ENCODE measurements at places on chromosomes 2 and 18.

- DNase-seq: no peak
Measured at GRCh38 chr2:218021536-218022071, 18.8 kb upstream of the TNS1 start.

- no peak for DNase-seq
Measured at GRCh38 chr2:226693521-226693920, 106.1 kb downstream of the IRS1 start.

- no peak for DNase-seq
Measured at GRCh38 chr2:101147971-101148370, 3.2 kb downstream of the TBC1D8 start.

DNA sequence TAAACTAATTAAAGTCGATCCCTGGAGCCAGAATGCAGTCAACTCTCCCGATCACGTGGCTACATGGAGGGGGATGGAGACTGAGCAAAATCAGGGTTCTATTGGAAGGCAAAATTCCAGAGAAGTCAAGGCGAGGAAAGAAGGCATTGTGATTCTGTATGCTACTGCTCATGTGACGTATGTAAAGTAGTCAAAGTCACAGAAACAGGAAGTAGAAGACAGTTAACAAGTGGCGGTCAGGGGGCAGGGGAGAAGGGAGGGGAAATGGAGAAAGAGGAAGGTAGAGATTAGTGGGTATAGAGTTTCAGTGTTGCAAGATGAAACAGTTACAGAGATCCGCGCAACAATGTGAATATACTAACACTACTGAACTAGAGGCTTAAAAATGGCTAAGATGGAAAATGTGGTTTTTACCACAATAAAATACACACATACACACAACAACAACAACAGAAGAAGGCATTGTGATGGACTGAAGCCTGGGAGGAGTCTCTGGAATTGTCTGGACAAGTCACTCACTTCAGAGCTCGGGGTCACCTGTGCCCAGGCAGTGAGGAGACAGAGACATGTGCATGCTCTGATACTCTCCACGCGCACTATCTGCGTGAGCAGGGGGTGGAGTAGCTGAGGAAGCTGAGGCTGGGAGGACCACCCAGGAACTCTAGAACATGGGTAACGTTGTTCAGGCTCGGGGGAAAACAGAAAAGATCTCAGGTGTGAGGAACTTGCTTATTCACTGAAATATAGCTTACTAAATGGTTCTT lies 89.9 kb upstream of the CDCA7 start:
- no peak for DNase-seq

DNA sequence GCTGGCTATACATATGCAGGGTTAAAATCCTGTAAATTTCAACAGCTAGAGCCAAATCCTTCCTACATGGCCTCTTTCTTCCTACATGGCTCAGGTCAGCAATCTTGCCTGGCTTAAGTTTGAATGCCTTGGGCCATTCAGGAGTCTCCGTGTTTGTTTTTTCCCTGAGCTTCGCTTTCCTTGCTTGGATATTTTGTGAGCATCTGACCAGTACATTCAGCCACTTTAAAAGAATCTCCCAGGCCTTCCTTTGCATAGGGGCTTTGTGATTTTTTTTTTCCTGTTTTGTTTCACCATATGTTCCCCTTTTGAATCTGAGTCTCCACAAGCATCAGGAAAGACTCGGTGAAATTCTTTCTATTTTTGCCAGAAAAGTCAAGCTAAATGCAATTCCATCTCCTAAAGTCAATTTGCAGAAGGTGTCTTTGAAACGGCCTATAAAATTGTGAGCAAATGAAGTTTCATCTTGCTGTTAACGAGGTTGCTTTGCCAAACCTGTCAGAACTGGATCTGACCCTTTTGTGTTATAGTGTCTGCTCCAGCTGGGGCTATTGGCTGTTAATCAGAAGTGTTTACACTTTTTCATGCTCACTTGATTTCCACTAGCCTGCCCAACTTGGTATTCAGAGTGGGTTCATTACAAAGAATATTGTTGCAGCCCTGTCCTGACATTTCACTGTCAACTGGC lies 256.9 kb downstream of the DCC start:
- no peak for DNase-seq

DNA sequence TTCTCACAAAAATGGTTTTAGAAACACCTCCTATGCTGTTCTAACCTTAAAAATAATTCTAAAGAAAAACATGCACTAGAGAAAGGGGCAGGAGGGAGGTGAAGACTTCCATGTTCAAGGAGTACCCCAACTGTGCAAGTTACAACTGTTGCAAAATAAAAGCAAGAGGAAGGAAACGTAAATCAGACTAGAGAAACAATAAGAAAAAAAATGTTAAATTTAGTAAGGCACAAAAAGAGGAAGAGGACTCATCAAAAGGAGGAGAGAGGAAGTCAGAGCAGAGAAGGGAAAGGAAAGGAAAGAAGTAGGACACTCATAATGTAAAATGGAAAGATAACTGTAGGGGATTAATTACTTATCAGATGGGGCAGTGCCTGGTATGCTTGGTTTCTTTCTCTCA lies 34.1 kb downstream of the RAPH1 start:
- no peak for DNase-seq

GRCh38 chr18:32595832-32596231 lies 125.2 kb upstream of the GAREM1 start:
- DNase-seq: no peak

DNA sequence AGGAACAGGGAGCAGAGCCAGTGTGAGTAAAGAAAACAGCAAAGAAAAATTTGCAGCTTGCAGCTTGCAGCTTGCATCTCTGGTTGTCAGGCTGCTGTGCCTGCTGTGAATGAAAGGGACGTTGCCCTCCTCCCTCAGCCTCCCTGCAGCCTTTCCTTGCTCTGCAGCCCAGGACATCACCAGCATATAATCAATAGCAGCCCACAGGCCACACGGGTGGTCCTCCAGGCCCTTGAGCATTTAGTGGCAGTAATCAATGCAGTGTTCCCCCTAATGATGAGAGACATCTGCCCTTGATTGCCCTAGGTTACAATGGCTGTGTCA lies 122.2 kb upstream of the TACR1 start:
- DNase-seq: no peak

- no peak for DNase-seq
Measured at GRCh38 chr2:199055336-199055735, 402.4 kb downstream of the SATB2 start.

- DNase-seq: no peak
Measured at GRCh38 chr2:236363711-236364277, 99.6 kb upstream of the ASB18 start.

GRCh38 chr18:36012891-36013290 lies 40.4 kb downstream of the RMP24 start:
- DNase-seq: no peak

DNA sequence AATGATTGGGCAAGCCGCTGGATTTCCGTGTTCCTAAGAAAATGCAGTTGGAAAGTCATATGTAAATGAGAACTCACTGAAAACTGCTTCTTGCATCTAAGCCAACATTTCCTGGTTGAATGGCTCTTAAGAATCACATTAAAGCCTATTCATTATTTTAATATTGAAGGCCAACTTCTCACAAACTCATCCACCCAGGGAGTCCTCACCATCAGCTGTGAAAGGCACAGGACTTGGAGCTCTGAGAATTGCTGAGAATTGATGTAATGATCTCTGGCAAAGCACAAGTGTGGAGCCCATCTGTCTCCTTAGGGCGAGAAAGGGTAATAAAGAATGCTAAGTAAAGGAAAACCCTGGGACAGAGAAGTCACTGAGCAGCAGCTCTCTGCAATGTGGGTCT lies 55.9 kb upstream of the APCDD1 start:
- DNase-seq: no peak

DNA sequence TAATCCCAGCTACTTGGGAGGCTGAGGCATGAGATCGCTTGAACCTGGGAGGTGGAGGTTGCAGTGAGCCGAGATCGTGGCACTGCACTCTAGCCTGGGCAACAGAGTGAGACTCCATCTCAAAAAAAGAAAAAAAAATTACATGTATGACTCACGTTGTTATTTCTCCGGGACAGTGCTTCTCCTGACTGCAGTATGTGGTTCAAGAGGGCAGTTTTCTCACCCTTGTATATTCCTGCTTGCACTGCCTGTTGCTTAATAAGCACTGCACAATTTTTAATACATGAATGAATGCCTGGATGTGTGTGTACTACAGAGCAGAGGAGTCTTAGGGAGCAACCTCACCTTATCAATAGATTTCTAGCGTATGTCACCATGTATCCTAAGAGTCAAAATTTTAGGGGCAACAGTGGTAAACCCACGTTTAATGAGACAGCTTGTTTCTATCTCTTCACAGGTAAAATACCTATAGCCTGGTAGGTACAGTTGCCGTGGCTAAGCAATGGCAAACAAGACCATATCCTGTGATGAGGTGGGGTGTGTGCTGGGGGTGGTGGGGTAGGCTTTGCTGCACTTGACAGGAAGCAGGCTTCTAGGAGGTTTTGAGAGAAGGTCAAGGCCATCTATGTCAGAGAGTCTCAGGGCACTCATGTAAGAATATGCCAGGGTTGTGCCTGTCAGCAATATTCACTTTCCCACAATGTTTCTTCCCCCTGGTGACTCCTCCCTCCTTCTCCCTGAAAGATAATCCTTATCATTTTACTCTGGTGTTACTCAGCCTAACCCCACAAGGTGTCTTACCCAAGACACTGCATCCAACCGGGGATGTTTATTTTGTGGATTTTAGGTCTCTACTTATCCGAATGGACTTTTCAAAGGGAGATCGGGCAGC lies 36.9 kb upstream of the MEX3C start:
- DNase-seq: no peak

DNA sequence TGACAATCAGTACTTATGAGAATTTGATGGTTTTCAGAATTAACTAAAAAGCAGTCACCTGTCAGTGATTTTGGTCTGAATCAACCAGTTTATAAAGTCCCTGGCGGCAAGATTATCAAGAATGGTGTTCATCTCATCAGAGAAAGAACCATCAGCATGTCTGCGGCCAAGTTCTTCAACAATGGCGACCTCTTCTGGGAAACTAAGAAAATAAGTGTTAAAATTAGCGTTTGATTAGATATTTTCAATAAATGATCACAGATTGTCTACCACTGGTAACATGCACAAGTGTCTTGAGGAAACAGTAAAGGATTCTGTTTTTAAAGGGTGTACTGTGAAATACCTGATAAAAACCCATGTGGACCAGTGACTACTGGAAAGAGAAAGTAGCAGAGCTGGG lies 8.1 kb downstream of the GCG start:
- no peak for DNase-seq

- DNase-seq: no peak
Measured at GRCh38 chr2:170524828-170525565, 190.1 kb upstream of the SP5 start.

DNA sequence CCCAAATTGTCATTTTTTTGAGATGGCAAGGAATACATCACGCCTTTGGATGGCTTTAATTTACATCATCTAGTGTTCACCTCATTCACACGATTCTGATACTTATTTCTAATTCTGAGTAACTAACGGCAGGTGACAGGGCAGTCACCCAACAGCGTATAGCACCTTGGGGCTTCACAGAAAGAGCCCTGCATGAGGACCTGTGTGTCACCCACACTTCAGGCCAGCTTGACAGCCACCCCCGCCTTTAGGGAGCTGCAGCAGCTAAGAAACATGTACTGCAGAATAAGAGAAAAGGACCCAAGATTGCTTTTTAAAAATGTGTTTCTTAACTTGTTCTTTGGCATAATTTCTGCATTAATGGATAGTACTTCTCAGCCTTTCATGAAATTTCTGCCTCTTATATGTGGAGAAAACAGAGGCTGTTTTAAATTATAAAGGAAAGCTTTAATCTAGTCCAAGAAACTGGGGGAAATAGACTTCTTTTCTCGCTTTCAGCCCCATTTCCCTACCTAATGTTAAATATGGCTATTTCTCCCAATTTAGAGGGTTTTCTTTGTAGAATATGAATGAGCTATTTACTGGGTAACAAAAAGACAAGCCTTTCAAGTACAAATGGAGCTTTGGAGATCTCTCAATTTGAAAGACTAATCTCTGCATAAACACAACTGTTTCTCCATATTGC lies 245.1 kb downstream of the LDLRAD4 start:
- DNase-seq: no peak

- no peak for DNase-seq
Measured at GRCh38 chr2:11652553-11652952, 17.4 kb downstream of the NTSR2 start.

- no peak for DNase-seq
Measured at GRCh38 chr2:68412127-68412819, 47.2 kb downstream of the PLEK start.

DNA sequence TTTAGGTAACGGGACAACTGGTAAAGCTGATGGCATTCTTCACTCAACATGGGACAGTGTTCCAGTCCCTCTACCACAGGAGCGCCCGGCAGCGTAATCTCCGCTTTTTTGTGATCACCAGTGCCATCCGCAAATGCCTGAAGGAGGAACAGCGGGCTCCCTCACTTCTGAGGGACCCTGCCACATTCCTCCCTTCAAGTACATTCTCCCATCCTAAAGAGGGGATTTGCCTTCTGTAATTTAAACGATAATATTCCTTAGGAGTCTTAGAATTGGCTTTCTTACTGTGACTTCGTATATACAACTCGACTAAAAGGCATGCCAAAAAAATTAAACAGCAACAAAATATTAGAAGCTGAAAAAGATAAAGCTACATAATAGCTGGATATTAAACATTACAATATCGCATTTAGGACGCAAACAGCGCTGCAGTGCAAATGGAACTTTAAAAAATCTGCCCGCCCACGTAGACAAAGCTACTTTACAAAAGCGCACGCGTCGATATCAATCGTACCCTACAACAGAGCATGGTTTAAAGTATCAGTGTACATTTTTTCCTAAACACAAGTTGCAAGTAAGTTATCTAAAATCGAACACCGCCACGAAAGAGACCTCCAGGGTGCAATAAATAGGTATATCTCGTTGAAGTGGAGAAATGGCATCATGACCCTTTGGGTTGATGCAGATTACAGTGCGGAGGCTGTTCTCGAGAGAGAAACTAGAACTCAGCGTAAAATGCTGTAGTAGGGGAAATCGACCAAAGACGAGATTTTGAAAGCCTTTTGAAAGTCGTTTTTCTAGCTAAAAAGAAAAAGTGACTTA lies 2.3 kb upstream of the VSNL1 start:
- no peak for DNase-seq

- no peak for DNase-seq
Measured at GRCh38 chr2:242030858-242031257, 161.3 kb downstream of the RTP5 start.

DNA sequence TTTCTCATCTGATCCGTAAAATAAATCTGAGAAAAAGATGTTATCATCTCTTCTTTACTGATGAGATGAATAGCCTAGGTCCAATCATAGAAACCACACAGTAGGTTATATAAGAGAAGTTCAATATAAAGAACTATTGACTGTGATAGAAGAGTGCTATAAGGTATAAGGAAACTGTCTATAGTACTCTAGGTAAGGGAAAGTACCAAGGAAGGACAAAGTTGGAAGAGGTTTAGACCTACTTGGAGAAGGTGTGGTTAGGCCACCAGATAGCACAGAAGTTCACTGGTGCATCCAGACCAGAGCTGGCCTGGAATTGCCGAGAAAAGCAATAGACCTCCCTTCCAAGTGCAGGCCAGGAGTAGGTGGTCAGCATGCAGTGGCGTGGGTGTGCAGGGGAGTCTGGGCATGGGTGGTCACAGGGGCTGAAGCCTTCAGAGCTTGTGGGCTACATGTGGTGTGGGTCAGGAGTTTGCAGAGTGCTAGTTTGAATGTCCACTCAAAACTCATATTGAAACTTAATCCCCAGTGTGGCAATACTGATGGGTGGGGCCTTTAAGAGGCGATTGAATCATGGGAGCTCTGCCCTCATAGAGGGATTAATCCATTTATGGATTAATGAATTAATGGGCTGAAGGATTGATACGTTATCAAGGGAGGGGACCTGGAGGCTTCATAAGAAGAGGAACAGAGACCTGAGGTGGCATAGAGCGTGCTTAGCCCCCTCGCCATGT lies 86.3 kb downstream of the ALPK2 start:
- no peak for DNase-seq

Measured in T follicular helper cell (primary cell).